Activated CD8-positive, alpha-beta memory T cell treated with anti-CD3 and anti-CD28 coated beads, Interleukin-2, amount 50 U/mL, for 4 hours (primary cell): ENCODE measurements at places on chromosomes 2 and 18.

DNA sequence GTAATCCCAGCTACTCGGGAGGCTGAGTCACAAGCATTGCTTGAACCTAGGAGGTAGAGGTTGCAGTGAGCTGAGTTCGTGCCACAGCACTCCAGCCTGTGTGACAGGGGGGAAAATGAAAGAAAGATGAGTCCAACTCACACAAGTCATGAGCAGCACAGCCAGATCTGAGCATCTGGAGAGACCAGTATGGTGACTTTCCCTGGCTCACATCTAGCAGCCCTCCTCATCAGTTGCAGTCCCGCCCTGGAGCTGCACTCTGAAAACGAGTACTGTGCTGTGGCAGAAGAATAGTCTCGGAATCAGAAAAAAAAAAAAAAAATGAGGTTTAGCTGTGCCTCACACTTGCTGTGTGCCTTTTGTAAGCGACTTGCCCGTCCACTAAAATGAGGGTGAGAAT lies 74.4 kb upstream of the TRIB2 start:
- no peak for DNase-seq

- no peak for DNase-seq
These were observed 144.3 kb downstream of the VAPA start for GRCh38 chr18:10057894-10058791.

DNA sequence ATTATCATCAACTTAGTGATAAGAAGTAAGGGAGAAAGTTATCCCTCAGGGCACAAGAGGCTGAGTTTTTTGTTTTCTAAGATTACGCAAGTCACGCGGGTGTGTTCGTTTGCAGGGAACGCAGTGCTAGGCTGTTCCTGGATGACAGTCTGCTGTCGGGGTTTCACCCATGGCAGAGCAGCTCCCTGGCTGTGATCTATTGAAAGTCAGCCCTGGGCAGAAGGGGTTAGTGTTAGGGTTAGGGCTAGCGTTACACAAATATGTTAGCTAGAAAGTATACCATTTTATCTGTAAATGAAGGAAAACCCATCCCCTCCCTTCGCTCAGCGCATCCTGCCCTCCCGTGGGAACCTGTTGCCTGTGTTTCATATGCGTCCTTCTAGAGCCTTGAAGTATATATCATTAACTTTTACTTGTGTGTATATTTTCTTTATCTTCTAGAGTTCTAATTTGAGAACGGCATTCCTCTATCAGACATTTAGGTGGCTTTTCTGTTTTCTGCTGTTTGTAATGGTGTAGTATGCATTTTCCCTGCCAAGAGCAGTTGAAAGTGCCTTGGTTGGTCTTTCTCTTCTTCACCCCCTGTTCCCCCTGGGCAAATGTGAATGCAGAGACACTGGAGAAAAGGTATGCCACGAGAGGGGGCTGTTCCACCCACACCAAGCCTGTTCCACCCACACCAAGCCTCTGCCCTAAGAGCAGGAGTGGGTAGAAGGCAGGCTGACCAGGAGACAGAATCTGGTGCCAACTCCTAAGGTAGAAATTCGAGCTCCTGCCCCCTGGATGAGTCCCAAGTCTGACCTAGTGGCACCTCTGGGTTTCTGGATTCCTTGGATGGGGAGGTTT lies 47.0 kb downstream of the ARMC9 start:
- DNase-seq: no peak

- DNase-seq: no peak
These were observed 435.2 kb downstream of the ARHGAP15 start for GRCh38 chr2:143564419-143564818.

DNA sequence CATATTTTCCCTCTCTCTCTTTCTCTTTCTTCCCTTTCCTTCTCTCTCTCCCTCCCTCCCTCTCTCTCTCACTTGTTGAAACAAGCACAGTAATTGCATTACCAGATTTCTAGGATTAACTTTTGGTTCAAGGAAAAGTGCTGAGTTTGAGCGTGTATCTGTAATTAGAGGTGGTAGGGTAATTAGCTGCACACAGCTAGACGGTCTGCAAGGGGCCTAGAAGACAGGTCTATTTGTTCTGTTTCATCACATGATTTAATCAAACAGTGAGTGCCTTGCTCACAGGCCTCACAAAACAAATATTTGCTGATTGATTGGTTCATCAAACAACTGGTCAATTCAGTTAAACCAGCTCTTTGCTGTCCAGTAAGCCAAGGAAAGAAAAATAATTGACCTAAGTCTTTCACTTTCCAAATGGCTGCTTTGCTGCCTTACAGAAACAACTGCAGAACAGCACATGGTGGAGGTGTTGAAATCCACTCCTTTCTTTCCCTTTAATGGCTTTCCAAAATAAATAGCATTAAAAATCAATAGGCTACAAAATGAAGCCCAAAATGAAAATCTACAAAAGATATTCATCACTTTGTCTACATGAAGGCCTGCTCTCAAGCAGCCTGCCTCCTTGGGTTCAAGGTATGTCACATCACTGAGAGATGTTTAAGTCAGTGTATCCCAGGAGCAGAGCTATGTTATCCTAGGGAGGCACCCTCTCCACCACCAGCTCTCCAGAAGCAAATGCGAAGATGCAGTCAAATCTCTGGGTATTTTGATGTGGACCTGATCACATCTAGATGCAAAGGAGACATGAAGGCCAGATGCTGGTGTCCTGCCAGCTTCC lies 264.4 kb upstream of the SIX2 start:
- DNase-seq: no peak

DNA sequence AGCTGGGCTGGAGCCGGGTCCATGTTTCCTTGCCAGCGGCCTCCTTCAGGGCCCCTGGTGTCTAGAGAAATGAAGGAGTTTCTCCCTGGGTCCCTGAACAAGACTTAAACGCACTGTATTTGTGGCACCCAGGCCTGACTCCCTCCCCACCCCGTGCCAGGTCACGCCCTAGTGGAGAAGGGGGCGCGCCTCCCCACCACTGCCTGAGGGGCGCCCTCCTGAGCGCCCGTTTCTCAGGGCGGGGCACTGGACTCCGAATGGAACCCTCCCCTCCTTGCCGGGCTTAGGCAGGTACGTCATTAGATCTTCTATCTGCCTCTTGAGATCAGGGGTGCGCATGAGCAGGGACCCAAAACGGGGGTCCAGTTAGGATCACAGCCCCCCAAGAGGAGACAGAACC lies 16.3 kb downstream of the ODC1 start:
- DNase-seq: no peak

- no peak for DNase-seq
These were observed 214.8 kb downstream of the IKZF2 start for GRCh38 chr2:212936572-212936971.

- no peak for DNase-seq
These were observed 137.1 kb downstream of the INO80D start for GRCh38 chr2:205948883-205949282.

DNA sequence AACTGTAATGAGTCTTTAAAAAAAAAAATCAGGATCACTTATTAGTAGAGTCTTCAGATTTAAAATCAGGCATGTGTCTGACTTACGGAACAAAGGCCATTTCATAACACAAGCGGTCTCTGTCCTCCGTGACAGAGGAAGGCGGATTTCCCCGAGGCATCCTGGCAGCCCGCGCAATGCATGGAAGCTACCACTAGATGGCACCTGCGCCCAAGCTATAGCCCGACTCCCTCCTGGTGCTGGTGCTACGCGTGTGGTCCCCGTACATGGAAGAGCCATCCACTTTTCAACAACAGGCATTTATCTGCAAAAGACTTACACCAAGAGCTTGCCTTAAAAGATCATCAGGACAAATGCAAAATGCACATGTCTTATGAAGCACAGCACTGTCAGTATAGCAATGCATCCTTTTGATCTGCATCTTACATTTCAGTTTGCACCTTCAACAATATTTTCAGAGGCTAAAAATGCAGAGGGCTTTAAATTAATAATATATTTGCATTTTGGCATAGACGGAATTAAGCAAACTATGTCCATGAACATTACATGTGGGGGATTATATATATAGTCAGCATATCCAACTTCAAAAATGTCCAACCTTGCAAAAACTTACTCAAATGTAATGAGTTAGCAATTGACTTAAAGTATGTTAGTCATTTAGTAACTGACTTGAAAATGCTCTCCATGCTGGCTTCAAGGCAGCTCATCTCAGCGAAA lies 96.0 kb downstream of the ZNF516 start:
- DNase-seq: peak; percentile 80

DNA sequence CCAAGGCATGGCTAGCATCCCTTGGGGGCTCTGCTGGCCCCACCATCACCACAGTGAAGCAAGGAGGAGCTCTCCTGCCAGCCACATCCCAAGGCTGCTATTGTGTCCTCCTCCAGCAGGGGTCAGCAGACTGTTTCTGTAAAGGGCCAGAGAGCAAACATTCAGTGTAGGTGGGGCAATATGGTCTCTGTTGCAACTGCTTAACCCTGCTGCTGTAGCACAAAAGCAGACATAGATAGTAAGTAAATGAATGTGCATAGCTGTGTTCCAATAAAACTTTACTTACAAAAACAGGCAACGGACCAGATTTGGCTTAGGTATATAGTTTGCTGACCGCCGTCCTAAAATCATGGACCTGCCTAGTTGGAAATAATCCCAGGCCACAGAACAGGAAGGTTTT lies 36.4 kb upstream of the ZBTB7C start:
- DNase-seq: peak; percentile 69

DNA sequence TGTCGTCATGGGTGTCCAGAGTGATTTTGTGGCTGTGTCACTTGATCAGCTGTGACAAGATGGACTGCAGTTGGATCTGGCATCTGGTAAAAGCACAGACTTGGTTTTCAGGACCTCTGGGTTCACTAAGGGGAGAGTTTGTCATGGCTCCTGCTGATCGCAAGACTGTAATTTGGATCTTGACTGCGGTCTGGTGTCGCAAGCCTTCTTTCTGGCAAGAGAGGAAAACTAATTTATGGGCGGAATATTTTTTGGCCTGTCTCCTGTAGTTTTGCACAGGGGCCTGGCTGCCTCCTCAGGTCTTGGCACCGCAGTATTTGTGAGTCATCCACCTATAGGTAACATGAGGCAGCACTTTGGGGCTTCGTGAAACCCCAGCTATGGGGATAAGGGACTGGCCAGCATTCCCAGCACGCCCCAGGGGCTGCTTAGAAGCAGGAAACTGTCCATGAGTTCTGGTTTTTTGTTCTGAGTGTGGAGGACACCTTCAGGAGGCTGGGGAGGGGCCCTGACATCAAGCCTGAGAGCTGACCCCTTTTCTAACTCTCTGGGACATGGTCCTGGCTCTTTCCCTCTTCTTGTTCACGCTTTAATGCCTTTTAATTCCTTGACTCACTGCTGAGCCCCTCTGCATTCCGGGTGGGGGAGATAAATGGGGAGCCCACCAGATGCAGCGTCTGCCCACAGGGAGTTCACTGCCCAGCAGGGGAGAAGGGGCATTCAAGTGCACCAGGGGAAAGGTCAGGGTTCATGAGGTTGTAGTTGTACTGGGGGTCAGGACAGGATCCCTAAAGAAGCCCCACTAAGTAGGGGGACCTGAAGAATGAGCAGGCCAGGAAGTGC lies 12.2 kb downstream of the SH3BP4 start:
- DNase-seq: no peak

DNA sequence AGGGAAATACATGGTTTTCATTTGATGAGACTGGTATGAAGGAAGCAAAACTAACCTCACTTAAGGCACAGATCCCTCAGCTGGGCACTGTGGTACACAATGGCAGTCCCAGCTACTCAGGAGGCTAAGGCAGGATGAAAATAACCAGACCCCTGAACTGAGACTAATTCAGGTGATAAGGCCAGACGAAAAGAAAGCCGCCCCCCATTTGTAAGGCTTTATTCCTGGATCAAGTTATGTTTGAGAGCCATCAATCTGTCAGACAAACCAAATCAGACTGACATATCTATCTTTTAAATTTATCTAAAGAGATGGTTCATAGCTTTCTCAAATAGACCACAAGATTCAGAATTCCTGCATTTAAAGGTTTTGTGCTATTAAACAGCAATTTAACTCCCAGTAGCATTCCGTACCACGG lies 4.1 kb downstream of the SRSF7 start:
- no peak for DNase-seq

- no peak for DNase-seq
These were observed 1.7 kb downstream of the D2HGDH start for GRCh38 chr2:241736111-241736510.
